ENCODE measurements at places on chromosomes 16 and 17.

- DNase-seq: no peak
Observed at GRCh38 chr16:69266334-69267063, 44.7 kb upstream of the VPS4A start.

- DNase-seq: no peak
Observed at GRCh38 chr17:10121971-10122707, 76.3 kb downstream of the GAS7 start.

- no peak for DNase-seq
Observed at GRCh38 chr16:29996766-29997250, 767 bp downstream of the INO80E start.

DNA sequence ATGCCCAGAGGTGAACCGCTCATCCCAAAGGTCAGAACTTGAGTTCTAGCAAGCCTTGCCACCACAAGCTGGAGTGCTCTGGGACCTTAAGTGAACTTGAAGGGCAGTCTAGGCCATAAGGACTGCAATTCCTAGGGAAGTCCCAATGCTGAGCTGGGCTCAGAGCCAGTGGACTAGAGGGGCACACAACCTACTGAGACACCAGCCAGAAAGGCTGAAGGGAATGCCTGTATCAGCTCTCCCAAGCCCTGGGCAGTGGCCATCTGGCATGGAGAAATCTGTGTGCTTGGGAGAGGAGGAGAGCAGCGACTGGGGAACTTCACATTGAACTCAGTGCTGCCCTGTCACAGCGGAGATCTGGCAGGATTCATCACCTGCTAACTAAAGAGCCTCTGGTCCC, 201.3 kb downstream of the CEP112 start:
- no peak for DNase-seq

- no peak for DNase-seq
Observed at GRCh38 chr17:30805944-30806456, 18.5 kb downstream of the CRLF3 start.

DNA sequence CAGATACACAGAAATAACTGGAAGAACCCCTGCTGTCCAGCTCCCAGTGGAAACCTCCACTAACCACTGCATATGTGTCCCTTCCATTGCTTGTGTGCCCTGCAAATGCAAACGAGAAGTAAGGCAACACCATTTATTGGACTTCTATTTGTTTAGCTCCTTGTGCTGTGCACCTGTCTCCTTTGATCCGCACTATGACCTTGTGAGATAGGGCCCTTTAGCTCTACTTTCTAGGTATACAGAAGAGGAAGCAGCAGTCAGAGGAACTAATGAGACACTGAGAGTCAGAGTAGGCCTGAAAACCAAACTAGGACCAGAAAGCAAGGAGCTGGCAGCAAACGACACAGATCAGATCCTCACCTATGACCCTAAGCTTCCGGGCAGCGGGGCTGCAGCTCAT, 22.4 kb downstream of the SOX9 start:
- no peak for DNase-seq

DNA sequence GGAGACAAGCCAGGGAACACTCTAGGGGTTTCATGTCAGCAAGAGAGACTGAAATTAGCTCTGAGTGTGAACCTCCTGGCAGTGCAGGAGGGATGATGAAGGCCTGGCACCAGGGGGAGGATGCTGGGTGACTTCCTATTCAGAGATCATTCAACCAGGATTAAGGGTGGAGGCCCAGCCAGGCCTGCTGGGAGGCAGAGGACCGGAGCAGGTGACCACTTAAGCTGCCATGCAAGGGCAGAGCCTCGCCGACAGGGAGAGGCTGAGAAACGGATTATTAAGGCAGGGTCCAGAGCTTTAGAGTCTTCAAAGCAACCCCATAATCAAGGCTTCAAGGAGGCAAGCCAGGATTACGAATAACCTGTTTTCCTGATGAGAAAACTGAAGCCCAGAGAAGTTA, 10.6 kb upstream of the SRCIN1 start:
- no peak for DNase-seq

DNA sequence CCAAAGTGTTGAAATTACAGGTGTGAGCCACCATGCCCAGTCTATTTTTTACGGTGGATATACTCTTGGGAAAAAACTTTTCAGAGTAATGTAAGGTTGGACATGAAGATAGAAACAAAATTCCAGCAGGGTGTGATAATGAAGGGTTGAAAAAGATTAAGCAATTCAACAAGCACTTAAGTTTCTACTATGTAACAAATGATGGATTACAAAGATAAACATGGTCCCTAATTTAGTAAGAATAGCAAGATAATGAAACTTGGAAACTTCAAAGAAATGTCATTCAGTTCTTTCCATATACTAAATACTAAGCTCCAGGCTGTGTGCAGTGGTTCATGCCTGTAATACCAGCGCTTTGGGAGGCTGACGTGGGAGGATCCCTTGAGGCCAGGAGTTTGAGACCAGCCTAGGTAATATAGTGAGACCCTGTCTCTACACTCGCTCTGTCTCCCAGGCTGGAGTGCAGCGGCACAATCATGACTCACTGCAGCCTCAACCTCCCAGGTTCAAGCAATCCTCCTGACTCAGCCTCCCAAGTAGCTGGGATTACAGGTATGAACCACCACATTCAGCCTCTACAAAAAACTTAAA, 31.0 kb downstream of the PSMD12 start:
- no peak for DNase-seq

GRCh38 chr17:40068917-40069750, 6.4 kb downstream of the THRA start:
- DNase-seq: peak; percentile 54

DNA sequence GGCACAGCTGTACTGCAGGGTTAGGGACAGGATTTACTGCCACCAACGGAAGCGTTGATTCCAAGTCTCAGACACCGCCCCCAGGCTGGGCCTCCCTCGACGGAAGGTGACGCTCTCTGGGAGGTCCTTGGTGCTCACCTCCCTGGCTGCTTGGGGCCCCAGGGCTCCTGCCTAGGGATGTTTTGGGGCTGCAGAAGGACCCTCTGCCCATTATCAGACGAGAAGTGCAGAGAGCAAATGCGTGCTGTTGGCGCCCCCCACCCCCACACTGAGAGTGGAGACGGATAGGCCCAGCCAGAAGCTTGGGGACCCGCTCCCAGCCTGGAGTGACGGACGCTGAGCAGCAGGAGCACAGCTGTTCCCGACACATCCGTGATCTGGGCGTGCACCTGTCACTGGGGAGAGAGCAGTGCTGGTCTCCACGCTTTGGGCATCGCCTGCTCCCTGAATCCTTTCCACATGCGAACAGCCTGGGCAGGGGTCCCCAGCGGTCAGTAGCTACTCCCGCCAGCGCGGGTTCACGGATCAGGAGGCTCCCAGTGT, 5.1 kb upstream of the SOX8 start:
- no peak for DNase-seq

DNA sequence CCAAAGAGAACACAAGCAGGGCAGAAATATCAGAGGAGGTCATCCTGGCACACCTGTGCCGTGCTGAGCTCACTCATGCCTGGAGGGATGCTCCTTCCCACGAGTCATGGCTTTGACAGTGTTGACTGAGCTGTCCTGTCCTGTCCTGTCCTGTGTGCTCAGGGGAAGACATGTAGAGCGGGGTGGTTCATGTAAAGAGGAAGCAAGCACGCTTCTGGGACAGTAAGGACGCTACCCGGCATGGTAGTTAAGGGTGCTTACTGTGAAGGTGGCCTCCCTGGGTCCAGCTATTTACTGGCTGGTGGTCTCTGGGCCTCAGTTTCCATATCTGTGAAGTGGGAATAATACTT, 398 bp downstream of the LGALS9 start:
- DNase-seq: no peak

GRCh38 chr16:19898924-19899604, 14.4 kb upstream of the GPRC5B start:
- no peak for DNase-seq

DNA sequence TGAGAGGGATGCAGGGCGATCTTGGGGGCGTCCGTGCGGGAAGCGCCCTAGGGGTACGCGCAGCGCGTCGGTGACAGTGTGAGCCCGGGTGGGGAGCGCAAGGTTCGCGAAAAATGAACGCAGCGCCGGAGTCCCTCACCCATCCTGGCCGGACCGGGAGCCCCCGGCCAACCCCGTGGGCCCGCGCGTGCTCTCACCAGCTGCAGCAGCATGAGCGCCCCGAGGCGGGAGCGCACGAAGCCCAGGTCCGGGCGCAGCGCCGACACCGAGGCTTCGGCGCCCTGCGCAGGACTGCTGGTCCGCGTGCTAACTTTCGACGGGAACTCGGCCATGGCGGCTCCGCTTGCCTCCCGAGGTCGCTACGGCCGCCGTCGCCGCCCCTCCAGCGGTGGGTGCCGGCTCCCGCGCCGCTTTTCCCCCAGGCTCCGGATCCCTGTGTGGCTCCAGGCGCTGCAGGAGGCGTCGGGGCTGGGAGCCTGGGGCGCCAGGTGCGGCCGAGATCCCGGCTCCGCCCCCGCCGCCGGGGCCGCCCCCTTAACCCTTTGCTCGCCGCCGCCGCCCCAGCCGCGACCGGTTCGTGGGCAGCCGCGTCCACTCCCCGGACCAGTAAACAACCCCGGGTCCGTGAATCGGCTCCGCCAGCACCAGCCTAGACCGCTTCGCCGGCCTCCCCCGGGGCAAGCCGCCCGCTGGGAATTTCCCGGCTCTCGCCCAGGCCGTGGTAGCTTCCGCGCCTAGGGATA, at the start of gene PLLP:
TSS of gene PLLP (minus strand) at position 464 of the 743 bp plus-strand sequence. CDS start at position 332, 132 bp downstream.
- no peak for DNase-seq

DNA sequence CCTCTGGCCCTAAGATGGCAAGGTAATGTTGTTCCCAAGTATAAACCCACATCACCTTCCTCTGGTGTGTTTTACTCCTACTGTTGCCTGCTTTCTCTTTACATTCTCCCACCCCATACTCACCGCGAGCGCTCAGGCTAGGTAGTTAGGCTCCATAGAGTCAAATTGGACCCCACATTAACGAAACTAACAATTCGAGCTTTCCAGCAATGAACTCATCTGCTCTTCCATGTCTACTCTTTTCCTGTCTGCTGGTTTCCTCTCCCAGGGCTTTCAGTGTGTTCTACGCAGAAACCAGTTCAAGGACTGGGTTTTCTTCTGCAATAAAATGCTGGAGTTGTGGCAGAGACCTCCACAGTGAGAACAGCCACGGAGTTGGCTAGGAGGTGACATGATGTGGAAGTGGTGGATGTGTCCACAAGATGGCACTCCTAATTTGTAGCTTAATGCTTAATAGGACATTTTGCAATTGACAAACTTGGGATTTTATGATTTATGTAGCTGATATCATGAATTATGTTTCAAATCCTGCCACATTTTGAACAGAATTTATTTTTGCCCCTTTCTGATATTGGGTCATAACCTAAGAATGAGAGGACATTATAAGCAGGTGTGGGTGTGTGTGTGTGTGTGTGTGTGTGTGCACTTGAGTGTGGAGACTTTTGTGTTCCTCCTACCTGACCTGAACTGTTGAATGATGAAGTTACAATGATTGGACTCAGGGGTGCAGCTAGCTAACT, 2.2 kb upstream of the UQCRC2 start:
- DNase-seq: no peak

- no peak for DNase-seq
Observed at GRCh38 chr17:65470783-65471182, 90.7 kb downstream of the AXIN2 start.

- peak; percentile 48 for DNase-seq
Observed at GRCh38 chr16:85612801-85613603, at the start of gene GSE1. Gene GSE1, plus strand, starts transcription at chr16:85613322. Its CDS starts 70 bp downstream, at chr16:85613392.

DNA sequence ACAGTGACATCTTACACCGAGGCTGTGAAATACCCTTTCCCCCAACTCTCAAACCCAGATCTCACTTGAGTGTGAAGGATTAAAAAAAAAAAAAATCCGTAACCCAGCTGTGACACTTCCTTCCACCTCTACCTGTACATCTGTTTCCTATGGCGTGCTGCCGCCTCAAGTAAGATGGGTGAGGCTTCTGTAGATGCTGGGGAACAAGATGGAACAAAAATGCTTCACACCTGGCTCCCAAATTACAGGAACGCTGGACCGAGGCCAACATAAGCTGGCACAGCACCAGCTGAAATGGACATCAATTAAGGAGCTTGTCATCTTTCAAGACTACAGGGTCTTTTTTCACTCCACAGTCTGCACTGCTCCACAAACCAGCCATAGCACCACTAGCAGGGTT, 95.9 kb downstream of the HIC1 start:
- DNase-seq: no peak

GRCh38 chr16:14509055-14509454, 121.0 kb downstream of the PARN start:
- no peak for DNase-seq

- DNase-seq: no peak
Observed at GRCh38 chr17:7018331-7018964, 4.4 kb upstream of the BCL6B start.

GRCh38 chr17:39777534-39778365, 40.0 kb downstream of the GRB7 start:
- DNase-seq: no peak

DNA sequence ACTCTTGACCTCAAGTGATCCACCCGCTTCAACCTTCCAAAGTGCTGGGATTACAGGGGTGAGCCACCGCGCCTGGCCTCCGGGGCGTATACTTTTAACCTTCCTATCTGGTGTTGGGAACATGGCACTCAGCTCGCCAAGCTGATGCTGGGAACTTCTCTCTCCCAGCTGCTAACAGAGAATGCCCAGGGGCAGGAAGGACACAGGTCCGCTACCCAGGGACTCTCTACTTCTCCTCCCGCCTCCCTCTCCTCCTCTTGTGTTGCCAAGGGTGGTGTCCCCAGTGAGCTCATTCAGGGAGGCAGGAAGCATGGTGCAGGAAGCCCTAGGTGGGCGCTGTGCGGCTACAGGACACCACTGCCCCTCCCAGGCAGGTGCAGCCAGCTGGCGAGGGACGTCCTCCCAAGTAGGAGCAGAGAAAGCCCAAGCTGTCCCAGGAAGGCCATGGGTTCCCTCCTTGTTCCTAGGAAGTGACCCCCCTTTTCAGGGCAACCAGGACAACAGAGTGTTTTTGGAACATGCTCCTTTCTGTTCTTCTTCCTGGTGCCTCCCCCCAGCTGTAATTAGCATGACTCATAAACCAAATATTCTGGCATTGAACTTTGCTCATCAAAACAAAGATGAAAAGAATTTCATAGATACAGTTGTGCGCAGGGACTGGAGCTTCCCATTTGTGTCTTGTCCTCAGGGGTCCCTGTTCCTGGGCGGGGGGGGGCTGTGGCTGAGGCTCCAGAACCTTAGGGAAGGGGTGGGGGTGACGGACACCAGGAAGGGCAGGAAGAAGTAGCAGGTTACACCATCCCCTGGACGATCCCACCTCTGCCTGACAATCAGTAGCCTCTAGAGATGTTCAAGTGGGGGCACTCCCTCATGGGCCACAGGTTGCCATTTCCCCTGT, 2.7 kb downstream of the C1QTNF1 start:
- no peak for DNase-seq

- no peak for DNase-seq
Observed at GRCh38 chr17:35338230-35338629, 35.2 kb downstream of the SLFN11 start.
